A673 (cell line): ENCODE measurements at places on chromosomes 4 and X.

DNA sequence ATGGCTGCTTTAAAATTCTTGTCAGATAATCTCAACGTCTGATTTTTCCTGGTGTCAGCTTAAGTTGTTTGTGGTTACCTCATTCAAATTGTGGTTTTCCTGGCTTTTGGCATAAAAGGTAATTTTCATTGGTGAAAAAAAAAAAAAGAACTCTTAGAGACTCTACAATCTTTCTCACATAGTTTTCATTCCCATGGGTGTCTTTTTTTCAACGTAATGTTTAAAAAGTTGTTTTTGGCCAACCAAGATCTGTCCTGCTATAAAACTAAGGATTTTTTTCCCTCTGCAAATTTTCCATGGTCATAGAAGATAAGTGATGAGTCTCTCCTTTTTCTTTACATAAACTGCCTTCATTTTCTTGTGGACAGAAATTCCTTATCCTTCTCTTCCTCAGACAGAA lies 28.9 kb upstream of the RPS6KA6 start:
- H3K27ac ChIP-seq, result no peak overlapping the region

DNA sequence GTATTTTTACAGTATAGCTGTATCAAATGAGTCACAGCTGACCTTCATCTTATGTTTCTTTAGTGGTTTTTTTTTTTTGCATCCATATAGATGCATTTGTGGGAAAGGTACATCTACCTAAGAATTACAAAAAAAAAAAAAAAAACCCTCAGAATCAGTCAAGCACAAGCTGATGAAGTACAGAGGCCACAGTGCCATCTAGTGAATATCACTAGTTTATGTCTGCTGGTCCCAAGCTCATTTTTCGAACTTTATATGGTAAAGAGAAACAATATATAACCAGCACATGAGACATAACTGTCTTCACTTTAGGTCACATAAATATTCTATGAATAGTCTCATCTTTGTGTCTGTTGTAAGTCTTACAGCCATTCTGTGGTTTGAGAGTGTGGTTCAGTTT lies 220.1 kb downstream of the DLG3 start:
- H3K27me3 ChIP-seq, result no peaks in the 10 kb centered on the region
- no peaks in the 10 kb centered on the region for H3K36me3 ChIP-seq
- H3K4me1 ChIP-seq, result no peaks in the 10 kb centered on the region
- DNase-seq, result peak; percentile 7

- no peaks in the 10 kb centered on the region for H3K4me1 ChIP-seq
- H3K36me3 ChIP-seq, result no peaks in the 10 kb centered on the region
- no peak overlapping the region for H3K27ac ChIP-seq
- DNase-seq, result no peak
- no peak overlapping the region for H3K4me3 ChIP-seq
These were observed 22.2 kb upstream of the SYNPO2 start for GRCh38 chr4:118866442-118866841.

GRCh38 chr4:107945809-107946208 lies 14.5 kb downstream of the CYP2U1 start:
- no peak overlapping the region for H3K27ac ChIP-seq
- no peak for DNase-seq
- no peaks in the 10 kb centered on the region for H3K27me3 ChIP-seq
- no peaks in the 10 kb centered on the region for H3K36me3 ChIP-seq
- no peak overlapping the region for H3K4me3 ChIP-seq

DNA sequence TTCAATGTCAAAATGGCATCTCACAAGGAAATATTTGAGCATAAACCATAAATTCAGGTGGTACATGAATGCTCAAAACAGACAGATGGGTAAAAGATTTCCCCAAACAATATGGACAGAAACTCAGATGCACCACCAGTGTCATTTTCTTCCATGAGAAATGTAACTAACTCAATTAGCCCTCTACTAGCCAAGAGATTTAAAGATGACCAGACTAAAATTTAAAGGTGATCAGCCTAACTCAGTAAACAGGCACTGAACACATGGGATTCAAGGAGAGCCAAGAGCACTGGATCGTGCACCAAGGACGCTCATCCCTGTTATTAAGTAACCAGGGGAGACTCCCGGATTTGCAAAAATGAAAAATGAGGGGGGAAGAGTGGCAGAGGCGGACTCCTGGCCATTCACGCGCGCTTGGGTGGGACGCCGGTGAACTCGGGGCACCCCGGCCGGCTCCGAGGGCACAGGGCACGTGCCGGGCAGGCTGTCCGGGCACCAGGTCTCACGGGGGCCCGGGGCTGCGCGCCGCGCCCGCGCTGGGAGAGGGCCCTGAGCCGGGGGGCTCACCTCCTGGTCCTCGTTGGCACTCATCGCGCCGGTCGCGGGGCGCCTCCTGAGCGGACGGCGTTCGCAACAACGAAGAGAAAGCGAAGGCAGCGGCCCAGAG lies 490 bp downstream of the RWDD4 start:
- DNase-seq, result peak; percentile 29
- peak overlapping the region; percentile 88 for H3K27ac ChIP-seq
- H3K27me3 ChIP-seq, result no peaks in the 10 kb centered on the region
- H3K4me1 ChIP-seq, result peaks cover 14% of the 10 kb centered on the region

GRCh38 chrX:77743720-77744119 lies 42.3 kb downstream of the ATRX start:
- no peak overlapping the region for H3K4me3 ChIP-seq
- H3K27ac ChIP-seq, result no peak overlapping the region

- peak; percentile 94 for DNase-seq
- peak within 1 kb of the TSS; percentile 92 for H3K4me3 ChIP-seq
- peaks cover 21% of the 10 kb centered on the region for H3K36me3 ChIP-seq
- H3K4me1 ChIP-seq, result peaks cover 14% of the 10 kb centered on the region
These were observed at the start of gene HAND2 for GRCh38 chr4:173529477-173530325. Gene HAND2 (minus strand): TSS chr4:173530229. CDS start chr4:173529289, 940 bp downstream.

- DNase-seq, result no peak
- peaks cover 25% of the 10 kb centered on the region for H3K36me3 ChIP-seq
- H3K4me1 ChIP-seq, result peaks cover 17% of the 10 kb centered on the region
- no peaks in the 10 kb centered on the region for H3K27me3 ChIP-seq
These were observed 14.5 kb downstream of the TNIP2 start for GRCh38 chr4:2741626-2742025.

DNA sequence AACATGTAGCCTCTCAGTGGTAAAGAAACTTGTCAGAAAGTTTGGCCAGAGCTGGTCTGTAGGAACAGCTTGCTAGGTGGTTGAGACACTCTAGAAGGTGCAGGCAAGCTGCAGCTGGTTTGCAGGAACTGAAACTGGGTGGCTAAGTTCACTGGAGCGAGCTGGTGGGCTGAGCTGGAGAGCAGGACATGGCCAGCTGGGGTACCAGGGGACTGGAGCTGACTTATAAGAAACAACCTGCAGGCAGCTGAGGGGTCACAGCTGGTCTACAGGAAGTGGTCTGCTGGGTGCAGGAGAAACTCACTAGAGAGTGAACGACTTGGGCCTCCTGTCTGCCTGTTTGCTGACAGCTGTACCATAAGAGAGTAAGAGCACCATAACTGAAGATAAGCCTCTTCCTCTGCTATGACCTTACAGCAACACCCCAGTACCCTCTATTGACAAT lies 157.1 kb upstream of the LNX1 start:
- no peaks in the 10 kb centered on the region for H3K36me3 ChIP-seq
- H3K4me1 ChIP-seq, result no peaks in the 10 kb centered on the region

- H3K27me3 ChIP-seq, result no peaks in the 10 kb centered on the region
- H3K4me1 ChIP-seq, result no peaks in the 10 kb centered on the region
- no peak overlapping the region for H3K27ac ChIP-seq
- no peak overlapping the region for H3K4me3 ChIP-seq
- no peak for DNase-seq
These were observed 235.1 kb upstream of the HCCS start for GRCh38 chrX:10875995-10876394.

GRCh38 chr4:94333866-94334265 lies 8.8 kb downstream of the HPGDS start:
- no peaks in the 10 kb centered on the region for H3K27me3 ChIP-seq
- H3K36me3 ChIP-seq, result no peaks in the 10 kb centered on the region
- no peaks in the 10 kb centered on the region for H3K4me1 ChIP-seq
- H3K27ac ChIP-seq, result no peak overlapping the region

DNA sequence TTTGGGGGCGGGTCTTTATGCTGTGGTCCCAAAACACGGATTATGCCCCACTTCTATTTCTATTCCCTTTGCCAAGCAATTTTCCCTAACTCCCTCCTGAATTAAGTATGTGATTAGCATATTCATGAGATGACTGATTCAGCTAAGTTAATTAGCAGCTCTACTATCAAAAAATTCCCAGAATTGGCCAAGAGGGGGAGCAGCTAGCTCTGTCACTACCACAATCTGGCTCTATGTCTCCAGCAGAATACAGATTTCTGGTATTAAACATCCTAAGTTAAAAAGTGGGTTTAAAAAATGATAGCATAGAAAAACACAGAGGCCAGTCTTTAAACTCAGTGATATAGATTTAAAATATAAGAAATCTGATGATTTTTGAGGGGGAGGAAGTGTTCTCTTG lies 80.3 kb downstream of the GPC4 start:
- no peak overlapping the region for H3K4me3 ChIP-seq
- H3K27me3 ChIP-seq, result no peaks in the 10 kb centered on the region
- H3K27ac ChIP-seq, result no peak overlapping the region
- peaks cover 17% of the 10 kb centered on the region for H3K4me1 ChIP-seq

DNA sequence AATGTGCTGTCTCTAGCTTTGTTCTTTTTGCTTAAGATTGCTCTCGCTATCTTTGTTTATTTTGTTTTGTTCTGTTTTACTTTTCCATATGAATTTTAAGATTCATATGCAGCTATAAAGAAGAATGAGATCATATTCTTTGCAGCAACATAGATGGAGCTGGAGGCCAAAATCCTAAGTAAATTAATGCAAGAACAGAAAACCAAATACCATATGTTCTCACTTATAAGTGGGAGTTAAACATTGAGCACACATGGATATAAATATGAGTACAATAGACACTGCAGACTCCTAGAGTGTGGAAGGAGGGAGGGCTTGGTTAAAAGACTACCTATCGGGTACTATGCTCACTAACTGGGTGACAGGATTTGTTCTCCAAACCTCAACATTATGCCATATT lies 237.8 kb downstream of the TRAM1L1 start:
- no peak overlapping the region for H3K4me3 ChIP-seq
- H3K27me3 ChIP-seq, result no peaks in the 10 kb centered on the region
- H3K36me3 ChIP-seq, result no peaks in the 10 kb centered on the region
- no peak for DNase-seq
- H3K27ac ChIP-seq, result no peak overlapping the region
- no peaks in the 10 kb centered on the region for H3K4me1 ChIP-seq

DNA sequence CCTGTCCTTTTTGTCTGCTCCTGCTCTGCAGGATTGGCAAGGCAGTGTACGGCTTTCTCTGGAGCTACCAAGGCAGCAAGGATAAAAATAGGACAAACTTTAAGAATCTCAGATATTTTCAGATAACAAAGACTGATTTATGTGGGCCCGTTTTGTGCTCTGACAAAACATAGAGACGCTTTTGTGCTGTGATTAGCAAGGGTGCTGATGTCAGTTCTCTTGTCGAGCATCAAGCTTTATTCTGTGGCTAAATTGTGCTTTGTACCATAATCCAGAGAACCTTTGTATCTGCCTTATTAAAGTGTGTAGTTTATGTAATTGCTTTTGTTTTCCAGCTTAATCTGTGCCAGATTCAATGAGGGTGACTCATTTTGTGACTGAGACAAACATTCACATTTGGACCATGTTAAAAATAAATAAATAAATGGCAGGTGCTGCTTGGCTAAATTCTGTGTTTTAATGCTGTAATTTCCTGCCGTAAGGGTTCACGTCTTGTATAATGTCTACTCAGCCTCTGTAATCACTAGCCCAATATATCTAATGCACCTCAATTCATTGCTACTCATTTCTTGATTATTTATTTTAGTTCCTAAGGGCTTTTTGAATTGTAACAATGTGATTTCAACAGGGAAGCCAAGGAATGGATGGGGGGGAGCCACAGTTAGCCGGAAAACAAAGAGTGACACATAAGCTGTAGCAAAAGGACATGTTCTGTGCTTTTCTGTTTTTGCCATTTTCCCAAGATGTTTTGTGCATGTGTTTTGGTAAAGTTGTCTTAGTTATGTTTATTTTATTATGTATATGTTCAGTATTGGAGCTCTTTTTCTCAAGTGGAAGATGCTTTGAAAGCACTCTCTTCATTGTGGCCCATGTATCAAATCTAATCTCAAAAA lies 75.1 kb downstream of the GAB1 start:
- no peak overlapping the region for H3K27ac ChIP-seq
- no peaks in the 10 kb centered on the region for H3K27me3 ChIP-seq
- H3K4me3 ChIP-seq, result no peak overlapping the region
- H3K36me3 ChIP-seq, result no peaks in the 10 kb centered on the region
- peak; percentile 30 for DNase-seq
- peaks cover 19% of the 10 kb centered on the region for H3K4me1 ChIP-seq

DNA sequence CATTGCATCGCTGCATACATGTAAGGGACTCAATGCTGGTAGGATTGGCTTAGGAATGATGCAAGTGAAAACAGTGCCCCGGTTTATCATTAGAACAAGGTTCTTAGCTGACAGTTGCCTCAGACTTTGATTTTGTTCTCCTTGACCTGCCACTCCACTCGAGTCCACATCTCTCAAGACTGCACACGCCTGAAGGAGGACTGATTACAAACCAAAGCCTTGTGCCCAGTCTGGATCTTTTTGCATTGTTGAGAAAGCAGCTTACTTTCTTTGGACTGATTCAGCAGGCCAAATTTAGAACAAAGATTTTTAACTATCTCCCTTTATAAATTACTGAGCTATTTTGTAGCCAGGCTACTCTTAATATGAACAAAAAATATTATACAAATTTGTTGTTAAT lies 125.6 kb downstream of the PTTG2 start:
- no peaks in the 10 kb centered on the region for H3K27me3 ChIP-seq
- no peak for DNase-seq
- no peak overlapping the region for H3K27ac ChIP-seq
- H3K36me3 ChIP-seq, result no peaks in the 10 kb centered on the region

GRCh38 chr4:25101836-25102235 lies 58.4 kb downstream of the SEPSECS start:
- no peaks in the 10 kb centered on the region for H3K36me3 ChIP-seq
- DNase-seq, result no peak
- no peak overlapping the region for H3K27ac ChIP-seq
- H3K4me1 ChIP-seq, result no peaks in the 10 kb centered on the region
- H3K4me3 ChIP-seq, result no peak overlapping the region

DNA sequence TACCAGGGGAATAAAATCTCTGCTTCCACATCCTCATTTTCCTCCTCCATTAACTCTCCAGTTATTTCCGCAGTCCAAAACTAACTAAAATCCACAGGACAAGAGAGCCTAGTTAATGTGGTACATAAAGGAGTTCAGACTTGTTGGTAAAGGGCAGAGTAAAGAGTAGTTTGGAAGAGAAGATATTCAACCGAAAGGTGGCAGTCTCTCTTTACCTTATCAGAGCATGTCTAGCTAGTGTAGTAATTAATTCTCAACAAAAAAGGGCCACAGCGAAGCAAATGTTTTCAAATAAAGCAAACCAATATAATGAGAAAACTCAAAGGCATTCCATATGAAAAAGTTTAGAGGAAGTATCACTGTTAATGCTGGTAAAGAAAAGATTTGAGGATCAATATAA lies 286.5 kb downstream of the GLUD2 start:
- no peaks in the 10 kb centered on the region for H3K36me3 ChIP-seq
- no peak for DNase-seq
- H3K4me1 ChIP-seq, result no peaks in the 10 kb centered on the region
- no peak overlapping the region for H3K4me3 ChIP-seq
- no peak overlapping the region for H3K27ac ChIP-seq
- H3K27me3 ChIP-seq, result no peaks in the 10 kb centered on the region
